ENCODE measurements at places on chromosomes 5 and 9.

- no peak for DNase-seq
Measured at GRCh38 chr5:148828511-148829247, 2.3 kb downstream of the ADRB2 start.

GRCh38 chr9:35798658-35799374, 7.4 kb downstream of the NPR2 start:
- peak; percentile 45 for DNase-seq

DNA sequence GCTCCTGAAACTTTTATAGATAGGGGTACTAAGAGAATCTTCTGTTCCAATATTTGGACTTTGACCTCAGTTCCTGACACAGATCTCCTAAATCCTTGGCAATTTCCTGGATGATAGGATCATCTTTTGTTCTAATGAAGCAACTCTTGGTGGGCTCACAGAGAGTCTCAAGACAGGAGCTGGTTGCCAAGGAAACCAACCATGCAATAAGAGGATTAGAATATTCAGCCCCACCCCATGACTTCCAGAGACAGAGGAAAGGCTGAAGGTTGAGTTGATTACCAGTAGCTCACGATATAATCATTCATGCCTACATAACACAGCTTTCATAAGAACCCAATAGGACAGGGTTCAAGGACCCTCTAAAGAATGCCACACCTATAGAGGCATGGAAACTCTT, 2050.2 kb upstream of the CDH6 start:
- no peak for DNase-seq

- DNase-seq, result peak; percentile 62
Measured at GRCh38 chr5:35859101-35859661, 2.5 kb downstream of the IL7R start.

DNA sequence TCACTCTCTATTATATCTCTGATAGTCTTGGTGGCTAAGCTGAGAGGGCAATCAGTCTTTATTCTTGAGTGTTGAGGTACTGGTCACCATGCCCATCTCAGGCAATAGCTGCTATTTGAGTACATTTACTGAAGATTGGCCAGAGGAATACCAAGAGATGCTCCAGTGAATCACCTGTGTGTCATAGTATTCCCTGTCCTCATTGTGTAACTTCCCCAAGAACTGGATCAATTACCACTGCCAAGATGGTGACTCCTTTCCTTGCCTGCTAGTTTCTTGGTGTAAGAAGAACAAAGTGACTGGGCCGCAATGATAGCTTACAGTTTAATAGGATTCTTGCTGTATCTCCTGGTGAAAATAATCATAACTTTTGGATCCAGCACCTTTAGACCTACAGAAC, 418.7 kb upstream of the KIF2A start:
- DNase-seq, result no peak

DNA sequence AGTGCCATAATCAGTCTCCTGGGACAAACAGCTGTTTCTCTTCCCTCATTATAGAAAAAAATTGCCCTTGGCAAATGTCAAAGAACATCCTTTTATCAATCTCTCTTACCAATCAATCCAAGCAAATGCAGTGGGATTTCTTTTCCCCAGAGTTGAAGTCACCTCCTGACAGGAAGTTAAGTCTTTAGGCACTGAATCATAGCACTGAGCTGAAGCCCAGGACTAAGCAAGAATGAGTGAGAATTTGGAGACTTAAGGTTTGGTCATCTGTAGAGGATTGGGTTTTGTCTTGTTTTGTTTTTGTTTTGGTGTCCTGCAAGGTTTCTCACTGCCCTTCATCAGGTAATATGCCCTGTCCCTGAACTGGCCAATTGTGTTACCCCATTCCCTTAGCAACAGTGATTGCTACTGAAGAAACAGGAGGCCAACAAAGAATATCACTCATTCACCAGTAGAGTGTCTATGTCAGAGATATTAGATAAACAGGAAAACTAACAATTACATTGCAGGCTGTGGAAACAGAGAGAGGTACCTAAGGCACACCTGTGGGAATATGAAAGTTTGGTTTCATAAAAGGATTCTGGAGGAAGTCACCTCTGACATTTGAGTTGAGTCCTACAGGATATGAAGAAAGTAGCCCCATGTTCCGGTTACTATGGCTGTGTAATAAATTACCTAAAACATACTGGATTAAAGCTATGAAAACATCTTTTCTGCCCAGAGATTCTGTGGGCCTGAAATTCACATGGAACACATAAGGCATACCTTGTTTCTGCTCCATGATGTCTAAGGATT, 4.5 kb upstream of the FXN start:
- DNase-seq, result peak; percentile 18

- DNase-seq, result no peak
Measured at GRCh38 chr5:1807451-1808185, 6.4 kb downstream of the NDUFS6 start.

DNA sequence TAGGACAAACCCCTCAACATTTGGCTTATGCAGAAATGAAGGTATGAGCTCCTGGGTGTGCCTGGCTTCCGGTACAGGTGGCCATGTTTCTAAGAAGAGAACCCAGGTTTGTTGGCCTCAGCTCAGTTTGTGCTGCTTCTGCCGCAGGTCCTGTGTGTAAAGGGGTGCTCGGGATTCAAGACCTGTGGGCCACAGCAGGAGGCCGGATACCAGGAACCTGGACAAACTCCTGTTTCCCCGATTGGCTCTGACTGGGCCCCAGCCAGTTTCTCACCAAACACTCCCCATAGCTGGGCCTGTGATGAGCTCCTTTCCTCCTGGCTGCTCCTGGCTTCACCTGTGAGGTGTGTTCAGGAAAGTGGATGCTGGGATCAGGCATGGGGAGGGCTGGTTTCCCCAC, 271.2 kb upstream of the IRX2 start:
- no peak for DNase-seq

GRCh38 chr5:132526290-132526973, 16.9 kb downstream of the IL5 start:
- DNase-seq, result peak; percentile 40

DNA sequence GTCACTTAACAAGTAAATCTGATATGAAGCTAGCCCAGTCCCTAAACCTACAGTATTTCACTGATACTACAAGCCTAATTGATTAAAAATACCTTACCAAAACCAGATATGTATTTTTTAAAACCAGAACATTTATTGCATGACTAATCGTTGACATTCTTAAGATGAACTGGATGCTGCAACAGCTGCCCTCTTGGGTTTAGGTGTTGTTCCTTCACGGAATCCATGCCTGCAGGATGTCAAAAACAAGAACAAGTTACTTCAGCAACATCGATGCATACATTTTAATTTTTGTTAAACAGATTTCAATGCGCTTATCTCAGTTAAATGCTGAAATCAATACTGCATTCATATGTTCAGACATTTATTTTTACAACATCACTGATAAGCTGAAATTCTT, 2.7 kb downstream of the RPL37 start:
- DNase-seq, result no peak

GRCh38 chr5:174175716-174176268, 130.3 kb downstream of the NSG2 start:
- no peak for DNase-seq

- no peak for DNase-seq
Measured at GRCh38 chr9:120839146-120839545, 3.6 kb downstream of the PSMD5 start.

GRCh38 chr9:135085830-135086546, 1.5 kb upstream of the OLFM1 start:
- peak; percentile 39 for DNase-seq

DNA sequence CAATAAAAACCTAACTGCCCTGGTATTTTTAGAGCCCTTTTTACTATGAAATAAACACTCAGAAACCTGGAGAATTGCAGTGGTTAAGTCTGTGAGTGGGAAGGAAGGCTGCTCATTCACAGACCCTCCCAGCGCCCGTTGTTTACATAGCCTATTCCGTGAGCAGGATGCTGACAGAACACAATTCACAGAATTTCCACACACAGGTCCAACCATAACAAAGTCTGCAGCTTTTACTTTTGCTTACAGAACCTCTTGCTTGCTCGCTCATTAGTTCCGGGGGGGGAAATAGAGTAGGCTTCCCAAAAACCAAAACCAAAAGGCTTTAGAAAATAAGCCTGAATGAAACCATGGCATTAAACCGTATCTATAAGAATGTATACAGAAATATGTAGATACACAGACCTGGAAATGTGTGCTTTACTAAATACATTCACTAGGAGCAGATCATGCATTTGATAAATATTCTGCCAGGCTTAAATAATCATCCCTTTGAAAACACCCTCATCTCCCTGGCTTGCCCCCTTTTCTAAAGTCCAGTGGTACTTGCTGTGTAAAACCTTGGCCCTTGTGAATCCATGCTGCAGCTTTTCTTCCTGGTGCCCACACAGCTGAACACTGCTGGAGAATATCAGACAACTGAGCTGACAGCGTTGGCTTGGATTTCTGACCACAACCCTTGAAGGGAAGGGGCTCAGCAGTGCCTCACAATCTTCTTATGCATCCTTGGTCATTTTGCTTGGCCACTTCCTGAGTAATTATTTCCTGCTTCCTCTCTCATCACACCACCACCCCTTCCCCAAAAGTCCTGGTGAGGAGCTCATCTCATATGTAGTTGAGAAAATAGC, 128.0 kb downstream of the FANCC start:
- peak; percentile 43 for DNase-seq

- no peak for DNase-seq
Measured at GRCh38 chr5:164360589-164360988, 855.2 kb downstream of the MAT2B start.

- DNase-seq, result peak; percentile 96
Measured at GRCh38 chr5:157464519-157465171, 4.6 kb downstream of the NIPAL4 start.

GRCh38 chr5:180071531-180072255, at the start of gene RNF130:
RNF130 (minus strand) TSS chr5:180071759; CDS start chr5:180071702, 57 bp downstream.
- peak; percentile 93 for DNase-seq
